Smooth muscle cell of trachea (primary cell): ENCODE measurements at places on chromosomes 3 and 15. TPM values are rescaled to one million over a fixed set of nuclear protein-coding genes. Genes with fewer than 3 reads are reported as not detected.

LRRC57 gene
- 16.9 and 19.5 TPM in 2 replicates for total RNA-seq

EPHB1 gene
- under 0.01 and 0.15 TPM in 2 replicates for total RNA-seq

FAM131A gene
- total RNA-seq = 25.7 and 33.4 TPM in 2 replicates

PLA2G4B gene
- total RNA-seq = 0.83 and 10.8 TPM in 2 replicates

SIAH2 gene
- total RNA-seq = 20.5 and 33.1 TPM in 2 replicates

ZNF385D gene
- 0.66 and 6.5 TPM in 2 replicates for total RNA-seq

IL5RA gene
- not detected in 2 replicates for total RNA-seq

SEMA7A gene
- 15.1 and 21.8 TPM in 2 replicates for total RNA-seq

GOLGA8J gene
- total RNA-seq = not detected in 2 replicates

ECE2 gene
- under 0.01 TPM in 1 of 2 replicates, not detected in the other for total RNA-seq
